ENCODE measurements at places on chromosomes 12 and 14.

- peak; percentile 59 for DNase-seq
Measured at GRCh38 chr12:26126340-26127284, 1.8 kb upstream of the BHLHE41 start.

- DNase-seq: no peak
Measured at GRCh38 chr14:94864387-94865195, 94.7 kb upstream of the GSC start.

DNA sequence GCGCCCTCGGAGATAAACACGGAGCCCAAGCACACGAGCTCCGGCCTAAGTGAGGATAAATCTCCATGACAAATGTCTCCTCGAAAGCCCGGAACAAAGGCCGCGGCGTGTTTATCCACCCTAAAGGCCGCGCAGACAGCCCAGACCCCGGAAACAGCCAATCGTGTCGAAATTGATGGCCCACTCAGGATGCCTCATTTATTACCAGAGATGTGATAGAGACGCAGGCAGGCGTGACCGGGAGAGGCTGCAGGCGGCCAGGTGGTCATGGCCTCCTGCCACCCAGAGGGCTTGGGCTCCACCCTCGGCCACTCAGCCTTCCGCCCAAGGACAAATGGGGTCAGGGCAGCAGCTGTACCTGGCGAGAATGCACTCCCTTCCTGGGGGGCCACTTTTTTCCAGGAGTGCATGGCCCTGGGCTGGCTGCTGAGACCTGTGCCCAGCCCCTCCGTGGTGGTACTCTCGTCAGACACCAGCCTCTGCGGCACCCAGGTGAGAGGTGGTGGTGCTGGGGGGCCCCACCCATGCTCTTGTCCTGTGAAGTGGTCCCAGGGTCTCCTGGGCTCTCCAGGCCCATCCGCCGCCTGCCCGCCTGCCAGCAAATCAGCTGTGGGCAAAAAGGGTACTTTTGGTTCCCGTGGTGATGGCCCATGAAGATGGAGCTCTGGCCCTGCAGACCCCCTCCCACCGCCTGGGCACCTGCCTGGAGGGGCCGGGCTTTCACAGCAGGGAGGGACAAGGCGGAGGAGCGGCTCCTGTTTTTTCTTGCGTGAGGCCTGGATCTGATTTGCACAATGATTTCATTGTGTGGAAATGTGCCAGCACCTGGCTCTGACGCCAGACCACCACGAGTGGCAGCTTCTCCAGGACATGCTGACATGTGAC is 211.5 kb upstream of the C14orf180 start:
- no peak for DNase-seq

- DNase-seq: no peak
Measured at GRCh38 chr14:24377657-24378056, 9.7 kb downstream of the NFATC4 start.

- no peak for DNase-seq
Measured at GRCh38 chr14:99747167-99747566, 46.0 kb upstream of the EML1 start.

- DNase-seq: no peak
Measured at GRCh38 chr14:22438742-22439141, 150.3 kb downstream of the DAD1 start.

DNA sequence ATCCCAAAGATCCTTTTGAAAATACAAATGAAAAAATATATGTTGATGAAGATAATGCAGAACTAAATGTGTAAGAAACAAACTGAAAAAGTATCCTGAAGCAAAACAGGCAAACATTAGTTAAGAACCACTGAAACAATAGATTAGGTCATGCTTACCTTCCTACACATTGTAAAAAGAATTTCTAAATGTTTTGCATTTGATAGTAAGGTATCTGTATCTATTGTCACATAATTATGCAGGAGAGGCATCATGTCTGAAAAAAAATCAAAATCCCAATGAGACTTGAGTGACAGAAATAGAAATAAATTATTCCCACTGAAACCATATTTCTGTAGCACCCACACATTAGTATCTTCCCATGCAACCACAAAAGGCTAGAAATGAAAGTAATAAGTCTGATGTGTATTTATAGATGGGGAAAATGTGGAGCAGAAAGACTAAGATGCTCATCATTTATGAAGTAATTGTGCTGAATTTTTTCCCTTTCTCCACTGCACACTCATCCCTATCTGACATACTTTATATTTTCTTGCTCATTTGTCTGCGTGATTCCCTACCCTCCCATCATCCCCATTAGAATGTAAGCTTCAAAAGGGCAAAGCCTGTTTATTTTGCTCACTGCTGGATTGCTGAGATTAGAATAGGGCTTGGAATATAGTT is 43.5 kb downstream of the IPO8 start:
- DNase-seq: no peak

- no peak for DNase-seq
Measured at GRCh38 chr12:7060353-7060954, at the start of gene C1S. Gene C1S, plus strand, starts transcription at chr12:7060718. Its CDS starts 1,195 bp downstream, at chr12:7061913.

GRCh38 chr14:69079188-69079742 is 73.7 kb downstream of the DCAF5 start:
- DNase-seq: no peak

DNA sequence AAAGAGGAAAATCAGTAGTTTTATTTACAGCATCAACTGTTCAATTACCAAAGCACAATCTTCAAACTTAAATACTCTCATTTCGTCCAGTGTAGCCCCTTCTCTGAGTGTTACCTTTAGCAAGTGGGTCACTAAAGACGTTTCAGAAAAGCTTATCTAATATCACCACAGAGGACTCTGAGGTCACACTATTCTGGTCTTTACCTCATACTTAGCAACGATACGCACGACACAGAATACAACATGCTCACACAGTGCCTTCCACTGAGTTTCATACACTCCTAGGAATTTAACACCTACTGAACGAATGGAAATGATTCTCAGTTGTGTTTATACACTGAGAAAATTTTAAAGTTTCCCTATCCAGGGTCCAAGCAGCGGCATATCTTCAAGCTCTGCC is 2.0 kb downstream of the SYT10 start:
- no peak for DNase-seq

Measured in CD4-positive, alpha-beta T cell treated with Interleukin-1 beta for 1 hour (primary cell).